Astrocyte (in vitro differentiated cells and primary cell): ENCODE measurements at places on chromosomes 2 and 18. TPM values are rescaled to one million over a fixed set of nuclear protein-coding genes. Genes with fewer than 3 reads are reported as not detected.

The ZNF396 gene
- total RNA-seq, result 1.3 and 1.4 TPM in 2 replicates

The DSG1 gene
- 0.05 TPM in 1 of 2 replicates, not detected in the other for total RNA-seq

The CIB4 gene
- total RNA-seq, result not detected in 2 replicates

The MOGAT1 gene
- total RNA-seq, result not detected in 2 replicates

DNA sequence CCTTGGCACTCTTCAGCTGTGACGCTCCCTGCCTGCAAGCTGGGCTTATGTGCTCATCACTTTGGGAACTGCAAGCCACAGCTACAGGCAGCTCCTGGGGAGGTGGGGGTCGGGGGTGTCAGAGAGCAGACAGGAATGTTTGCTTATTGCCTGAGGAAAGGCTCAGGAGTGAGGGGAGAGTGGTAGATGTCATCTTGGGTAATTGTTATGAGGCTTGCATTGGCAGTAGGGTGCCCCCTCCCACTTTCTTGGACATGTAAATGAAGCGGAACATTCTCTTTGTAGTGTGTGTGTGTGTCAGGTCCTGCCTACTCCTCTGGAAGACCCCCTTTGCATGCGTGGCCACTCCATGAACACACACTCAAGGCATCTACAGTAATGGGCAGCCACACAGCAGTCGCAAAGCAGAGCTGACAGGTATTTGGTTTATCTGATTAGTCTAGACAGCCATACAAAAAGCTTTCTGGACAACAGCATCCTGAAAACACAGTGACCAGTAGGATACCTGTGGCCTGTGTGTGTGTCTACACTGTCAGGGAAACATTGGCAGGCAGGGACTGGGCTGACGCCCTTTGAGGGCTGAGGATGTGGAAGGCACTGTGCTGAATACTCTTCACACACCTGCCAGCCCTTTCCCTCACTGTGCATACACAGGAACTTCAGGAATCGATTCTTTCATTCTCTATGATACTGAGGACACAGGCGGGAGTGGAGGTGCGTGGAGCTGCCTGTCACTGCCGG, 17.1 kb upstream of the MC2R start:
- H3K27me3 ChIP-seq, result no peaks in the 10 kb centered on the region
- no peaks in the 10 kb centered on the region for H3K36me3 ChIP-seq
- H3K4me1 ChIP-seq, result no peaks in the 10 kb centered on the region

DNA sequence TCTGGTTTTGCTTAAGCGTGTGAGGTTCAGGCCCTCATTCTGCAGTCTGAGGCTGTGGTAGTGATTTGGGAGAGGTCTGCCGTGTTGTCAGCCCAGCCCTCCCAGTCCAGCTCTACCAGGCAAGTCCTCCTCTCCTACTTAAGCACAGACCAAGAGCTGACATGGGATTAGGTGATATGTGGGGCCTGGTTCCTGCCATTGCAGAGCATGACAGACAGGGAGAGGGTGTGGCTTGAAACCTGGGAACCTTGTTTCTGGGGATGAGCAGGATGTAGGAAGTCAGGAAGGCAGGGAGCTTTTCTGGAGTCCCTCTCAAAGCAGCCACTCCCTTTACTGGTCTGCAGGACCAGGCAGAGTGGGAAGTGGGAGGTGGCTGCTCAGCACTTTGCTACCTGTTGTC, 38.6 kb downstream of the PTPRM start:
- H3K36me3 ChIP-seq, result no peaks in the 10 kb centered on the region
- H3K4me1 ChIP-seq, result peaks cover 43% of the 10 kb centered on the region
- H3K27me3 ChIP-seq, result no peaks in the 10 kb centered on the region
- no peak overlapping the region for H3K4me3 ChIP-seq
- no peak overlapping the region for H3K27ac ChIP-seq

DNA sequence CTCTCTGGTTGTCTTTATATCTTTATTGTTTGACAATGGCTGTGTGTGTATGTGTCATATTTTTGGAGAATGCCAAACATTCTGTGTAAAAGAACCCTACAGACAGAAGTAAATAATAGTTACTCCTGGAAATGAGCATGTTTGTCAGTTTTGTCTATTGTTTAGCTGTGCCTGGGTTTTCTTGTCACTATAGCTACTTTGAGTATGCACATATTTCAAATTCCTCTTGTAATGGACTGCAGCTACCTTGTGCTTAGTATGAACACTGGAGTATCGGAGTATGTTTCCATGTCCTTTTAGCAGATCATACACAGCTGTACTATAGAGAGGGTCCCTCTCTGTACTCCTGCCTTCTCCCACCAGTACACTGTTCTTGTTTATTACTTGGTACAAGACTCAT, 58.0 kb upstream of the DOCK10 start:
- peak overlapping the region; percentile 20 for H3K4me3 ChIP-seq
- H3K27ac ChIP-seq, result peak overlapping the region; percentile 98
- H3K36me3 ChIP-seq, result no peaks in the 10 kb centered on the region
- no peaks in the 10 kb centered on the region for H3K27me3 ChIP-seq

GRCh38 chr2:232889876-232890401, 19.9 kb downstream of the SNORC start:
- no peaks in the 10 kb centered on the region for H3K27me3 ChIP-seq
- no peak overlapping the region for H3K4me3 ChIP-seq
- H3K27ac ChIP-seq, result no peak overlapping the region
- no peak for DNase-seq
